ENCODE measurements at places on chromosomes 16 and 17.

DNA sequence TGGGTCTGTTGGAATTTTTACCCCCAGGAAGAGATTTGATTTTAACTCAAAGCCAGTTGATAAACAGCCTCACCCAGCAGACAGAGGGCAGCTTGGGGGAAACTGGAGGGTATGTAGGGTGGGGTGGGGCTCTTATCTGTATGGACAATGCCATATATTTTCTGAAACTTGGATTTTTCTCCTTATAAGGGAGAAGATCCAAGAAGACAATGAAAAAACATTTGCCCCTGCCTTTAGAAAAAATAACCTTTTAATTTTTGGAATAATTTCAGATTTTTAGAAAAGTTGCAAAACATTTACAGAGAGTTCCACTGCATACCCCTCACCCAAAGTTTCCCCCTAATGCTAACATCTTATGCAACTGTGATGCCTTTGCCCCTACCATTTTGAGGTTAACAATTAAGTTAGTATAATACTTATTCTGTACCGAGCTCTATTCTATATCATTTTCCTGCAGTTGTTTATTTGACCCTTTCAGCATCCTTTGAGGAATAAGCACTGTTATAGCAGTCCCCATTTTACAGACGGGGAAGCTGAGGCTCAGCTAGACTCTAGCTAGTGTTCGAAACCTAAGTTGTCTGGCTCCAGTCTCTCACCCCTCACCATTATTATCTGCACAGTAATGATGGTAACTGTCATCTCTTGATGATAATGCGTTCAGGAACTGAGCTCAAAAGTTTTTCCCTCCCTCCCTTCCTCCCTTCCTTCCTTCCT is 66.4 kb downstream of the PRKCB start:
- no peak for DNase-seq

DNA sequence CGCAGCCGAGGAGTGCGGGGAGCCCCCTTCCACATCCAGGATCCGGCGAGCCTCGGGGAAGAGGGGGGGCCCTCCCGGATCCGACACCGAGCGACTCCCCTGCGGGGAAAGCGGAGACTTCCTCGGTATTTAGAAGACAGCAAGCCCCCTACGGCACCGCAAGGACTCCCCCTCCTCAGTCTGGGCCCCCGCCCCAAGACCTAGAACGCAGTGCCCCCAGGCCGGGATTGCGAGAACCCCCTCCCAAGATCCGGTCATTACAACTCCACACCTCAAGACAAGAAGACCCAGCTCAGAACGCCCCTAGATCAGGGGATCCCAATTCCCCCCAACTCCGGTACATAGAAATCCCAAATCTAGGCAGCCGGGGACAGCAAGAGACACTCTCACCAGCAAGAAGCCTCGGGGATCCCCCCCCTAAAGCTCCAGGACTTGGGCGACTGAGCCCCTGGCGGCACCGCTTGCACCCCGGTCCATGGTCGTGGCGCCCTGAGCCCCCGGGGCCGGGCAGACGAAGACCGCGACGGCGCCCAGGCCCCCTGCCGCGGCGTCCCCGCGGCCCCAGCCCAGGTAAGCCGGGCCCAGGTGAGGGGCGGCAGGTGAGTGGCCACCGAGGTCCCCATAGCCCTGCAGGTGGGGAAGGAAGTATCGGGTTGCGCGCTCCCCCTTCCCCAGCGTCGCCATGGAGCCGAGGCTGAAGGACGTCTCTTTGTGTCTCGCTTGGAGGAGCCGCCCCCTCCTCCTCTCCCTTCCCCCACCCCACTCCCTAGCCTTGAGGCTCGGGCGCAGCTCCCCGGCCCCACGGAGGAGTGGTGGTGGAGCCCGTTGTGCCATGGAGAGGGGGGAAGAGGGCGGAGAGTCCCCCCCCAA is 641 bp downstream of the SBK1 start:
- DNase-seq: peak; percentile 92

GRCh38 chr16:74183601-74184360 is 112.8 kb upstream of the PSMD7 start:
- DNase-seq: no peak

GRCh38 chr16:59320657-59321056 is 586.5 kb upstream of the GOT2 start:
- DNase-seq: no peak

DNA sequence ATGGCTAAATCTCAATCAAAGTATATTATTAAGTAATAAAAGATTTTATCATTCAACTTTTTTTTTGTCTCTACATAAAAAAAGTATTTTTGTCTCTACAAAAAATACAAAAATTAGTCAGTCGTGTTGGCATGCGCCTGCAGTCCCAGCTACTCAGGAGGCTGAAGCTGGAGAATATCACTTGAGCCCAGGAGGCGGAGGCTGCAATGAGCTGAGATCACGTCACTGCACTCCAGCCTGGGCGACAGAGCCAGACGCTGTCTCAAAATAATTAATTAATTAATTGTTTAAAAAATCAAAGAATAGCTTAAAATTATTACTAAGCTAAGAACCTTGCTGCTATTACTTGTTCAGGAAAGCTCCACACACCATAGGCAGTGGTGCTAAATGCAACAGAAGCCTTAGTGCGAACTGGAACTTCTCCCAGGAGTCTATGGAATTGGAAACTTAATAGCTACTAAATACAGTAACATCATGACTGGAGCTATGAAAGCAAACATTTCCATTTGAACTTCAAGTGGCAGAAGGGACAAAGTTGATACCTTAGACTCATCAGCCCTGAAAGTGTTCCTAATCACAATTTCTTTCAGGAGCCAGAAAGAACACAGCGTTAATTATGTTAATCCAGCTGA is 22.6 kb downstream of the ADCY9 start:
- no peak for DNase-seq

GRCh38 chr16:54816471-54816870 is 114.2 kb upstream of the IRX5 start:
- no peak for DNase-seq

- DNase-seq: no peak
These were observed 1.4 kb upstream of the TMEM132E start for GRCh38 chr17:34578016-34578415.

GRCh38 chr17:49197346-49197998 is 12.9 kb downstream of the GNGT2 start:
- DNase-seq: no peak

GRCh38 chr16:37511-37910 is 15.9 kb downstream of the POLR3K start:
- DNase-seq: no peak

GRCh38 chr16:3035972-3036725 is 595 bp downstream of the BICDL2 start:
- DNase-seq: no peak

DNA sequence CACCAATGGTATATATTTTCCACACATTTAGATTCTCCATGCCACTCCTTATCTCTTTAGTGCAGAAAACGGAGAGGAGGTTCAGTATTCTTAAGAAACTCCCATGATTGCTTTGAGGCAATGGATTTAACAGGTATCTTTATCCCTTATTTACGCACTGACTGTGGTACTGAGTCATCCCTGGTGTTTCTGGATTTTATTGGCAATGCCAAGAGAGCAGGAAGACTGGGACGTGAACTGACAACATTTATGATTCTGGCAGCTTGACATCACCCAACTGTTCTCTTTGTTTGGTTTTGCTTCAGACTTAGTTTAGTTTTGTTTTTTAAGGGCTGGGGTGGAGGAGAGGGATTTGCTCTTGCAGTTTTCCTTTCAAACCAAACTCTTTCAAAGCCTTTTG is 131.4 kb downstream of the WWOX start:
- no peak for DNase-seq

GRCh38 chr17:39939588-39940419 is 12.3 kb downstream of the LRRC3C start:
- peak; percentile 35 for DNase-seq

DNA sequence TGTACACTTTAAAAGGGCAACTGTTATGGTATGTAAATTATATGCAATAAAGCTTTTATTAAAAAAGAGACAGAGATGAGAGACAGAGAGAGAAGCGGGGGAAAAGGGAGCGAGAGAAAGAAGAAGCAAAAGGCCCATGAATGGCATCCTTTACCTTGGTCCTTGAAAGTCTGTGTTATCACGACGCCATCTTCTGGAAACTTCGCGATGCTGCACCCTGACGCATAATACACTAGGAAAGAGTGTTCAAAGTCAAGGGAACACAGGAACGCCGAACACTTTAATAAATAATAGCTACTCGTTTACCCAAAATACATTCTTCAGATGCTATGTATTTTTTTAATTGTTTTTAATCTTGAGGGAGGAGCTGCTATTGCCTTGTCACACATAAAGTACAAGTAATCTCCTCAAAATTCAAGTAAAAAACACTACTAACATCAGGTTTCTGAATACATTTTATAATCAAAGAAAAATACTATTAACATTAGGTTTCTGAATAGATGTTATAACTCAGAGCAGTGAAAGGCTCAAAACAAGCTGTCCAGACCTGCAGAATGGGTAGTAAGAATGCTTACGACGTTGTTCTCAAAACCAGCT is 23.0 kb upstream of the SLC38A8 start:
- DNase-seq: peak; percentile 19

DNA sequence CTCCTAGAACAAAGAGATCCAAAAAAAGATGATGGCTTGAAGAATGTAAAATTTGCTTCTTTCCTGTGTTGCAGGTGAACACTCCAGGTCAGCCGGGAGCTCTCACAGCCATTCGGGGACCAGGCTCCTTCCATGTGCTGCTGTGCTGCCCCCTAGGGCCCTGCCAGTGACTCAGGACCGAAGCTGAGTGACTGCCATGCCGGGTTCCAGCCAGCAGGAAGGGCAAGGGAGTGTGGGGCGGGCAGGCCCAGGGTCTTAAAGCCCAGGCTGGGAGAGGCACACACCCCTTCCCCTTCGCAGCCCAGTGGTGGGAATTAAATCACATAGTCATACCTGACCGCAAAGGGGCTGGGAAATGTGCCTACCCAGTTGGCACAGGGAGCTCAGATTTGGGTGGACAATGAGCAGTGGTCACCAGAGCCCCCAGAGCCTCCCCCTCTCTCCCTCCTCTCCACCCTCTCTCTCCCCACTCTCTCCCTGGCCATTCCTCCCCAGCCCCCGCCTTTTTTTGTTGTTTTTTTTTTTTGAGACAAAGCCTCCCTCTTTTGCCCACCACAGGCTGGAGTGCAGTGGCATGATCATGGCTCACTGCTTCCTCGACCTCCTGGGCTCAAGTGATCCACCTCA is 11.5 kb downstream of the EPOP start:
- peak; percentile 95 for DNase-seq

DNA sequence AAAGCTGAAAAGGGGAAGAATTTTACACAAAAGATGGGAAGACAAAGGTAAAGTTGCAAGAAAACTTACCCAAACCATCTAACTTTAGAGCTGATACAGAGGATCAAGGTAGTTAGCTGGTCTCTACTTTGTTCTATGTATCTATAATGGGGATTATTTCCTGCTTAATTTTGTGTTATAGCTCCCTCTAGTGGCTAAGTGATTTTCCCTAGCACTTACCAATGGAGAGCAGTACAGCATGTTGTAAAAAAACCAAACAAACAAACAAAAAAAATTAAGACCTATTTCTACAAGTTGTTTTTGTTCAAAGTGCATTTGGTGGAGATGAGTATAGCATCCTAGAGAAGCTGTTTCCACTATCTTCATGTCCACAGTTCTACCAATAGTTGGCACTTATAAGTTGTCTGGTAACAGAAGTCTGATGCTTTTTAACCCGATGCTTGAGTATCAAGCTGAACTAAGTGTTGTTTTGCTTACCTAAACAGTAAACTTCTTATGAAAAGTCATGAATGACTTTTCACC is 7.5 kb downstream of the SRSF1 start:
- peak; percentile 84 for DNase-seq
